ENCODE measurements at places on chromosomes 13 and 19. TPM values are rescaled to one million over a fixed set of nuclear protein-coding genes. Genes with fewer than 3 reads are reported as not detected.

DNA sequence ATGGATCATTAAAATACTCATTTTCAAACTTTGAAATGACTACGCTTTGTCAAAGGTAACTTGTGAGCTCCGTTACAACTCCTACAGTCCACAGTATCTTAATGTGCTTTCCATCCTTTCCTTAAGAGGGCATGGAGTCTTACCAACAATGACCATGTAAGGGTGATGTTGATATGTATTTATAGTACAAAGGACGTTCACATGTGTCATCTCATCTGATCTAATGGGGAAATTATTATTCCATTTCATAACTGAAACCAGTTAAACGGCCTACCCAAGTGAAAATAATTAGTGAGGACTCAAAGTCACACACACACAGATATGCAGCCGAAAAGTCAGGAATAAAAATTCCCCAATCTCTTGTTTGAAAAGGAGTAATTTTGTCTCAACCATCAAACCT is 9.6 kb downstream of the USP12 start:
- no peak for DNase-seq

- DNase-seq: no peak
Observed at GRCh38 chr13:48594096-48594815, 59.5 kb upstream of the CYSLTR2 start.

DNA sequence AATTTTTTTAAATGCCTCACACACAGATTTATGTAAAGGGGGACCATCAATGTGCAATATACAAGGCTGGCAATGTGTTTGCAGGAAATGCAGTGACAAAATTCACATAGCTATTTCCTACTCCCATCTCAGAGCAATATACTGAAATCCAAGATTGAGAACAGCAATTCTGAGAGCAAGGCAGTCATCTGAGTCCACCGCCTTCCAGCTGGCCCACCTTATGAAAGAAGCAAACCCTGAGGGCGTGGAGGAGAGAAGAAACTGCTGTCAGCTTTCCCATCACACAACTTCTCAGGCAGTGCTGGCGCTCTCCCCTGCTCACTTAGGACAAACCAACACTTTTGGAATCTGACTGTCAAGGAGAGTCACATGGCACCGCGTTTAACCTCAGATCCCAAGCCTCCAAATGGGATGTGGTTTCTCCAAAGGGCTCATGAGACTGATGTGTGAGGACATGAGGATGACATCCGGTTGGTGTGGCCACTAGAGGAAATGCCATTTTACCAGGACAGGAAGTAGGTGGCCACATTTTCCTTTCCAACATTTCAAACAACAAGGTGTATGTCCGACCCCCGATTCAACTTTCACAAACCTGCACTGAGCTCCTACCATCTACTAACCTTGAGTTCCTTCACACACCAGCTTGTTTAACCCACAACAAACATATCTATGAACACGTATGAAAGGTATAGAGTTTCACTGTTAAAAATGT is 3.7 kb upstream of the DOCK9 start:
- no peak for DNase-seq

GRCh38 chr19:51552996-51553725 is 17.9 kb upstream of the ZNF175 start:
- peak; percentile 69 for DNase-seq

- DNase-seq: no peak
Observed at GRCh38 chr19:53773999-53774398, 50.1 kb downstream of the NLRP12 start.

DNA sequence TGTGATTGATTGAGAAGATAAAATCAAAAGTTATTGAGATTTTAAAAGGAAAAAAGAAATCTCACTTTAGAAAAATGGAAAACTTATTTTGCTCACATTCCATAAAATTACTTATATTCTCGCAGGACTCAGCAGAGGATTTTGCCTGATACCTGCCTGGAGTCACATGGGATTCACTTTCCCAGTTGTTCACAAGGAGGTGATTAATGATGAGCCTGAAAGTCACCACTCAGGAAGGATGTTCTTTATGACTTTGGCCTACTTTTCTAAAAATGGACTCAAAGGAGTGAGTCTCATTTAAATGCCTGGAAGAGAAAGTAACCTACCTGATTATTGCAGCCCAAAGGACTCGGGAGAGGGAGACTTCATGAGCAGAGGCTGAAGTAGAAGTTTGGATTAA is 34.5 kb upstream of the FAM216B start:
- DNase-seq: no peak

- no peak for DNase-seq
Observed at GRCh38 chr19:2575734-2576481, 100.0 kb downstream of the GADD45B start.

DNA sequence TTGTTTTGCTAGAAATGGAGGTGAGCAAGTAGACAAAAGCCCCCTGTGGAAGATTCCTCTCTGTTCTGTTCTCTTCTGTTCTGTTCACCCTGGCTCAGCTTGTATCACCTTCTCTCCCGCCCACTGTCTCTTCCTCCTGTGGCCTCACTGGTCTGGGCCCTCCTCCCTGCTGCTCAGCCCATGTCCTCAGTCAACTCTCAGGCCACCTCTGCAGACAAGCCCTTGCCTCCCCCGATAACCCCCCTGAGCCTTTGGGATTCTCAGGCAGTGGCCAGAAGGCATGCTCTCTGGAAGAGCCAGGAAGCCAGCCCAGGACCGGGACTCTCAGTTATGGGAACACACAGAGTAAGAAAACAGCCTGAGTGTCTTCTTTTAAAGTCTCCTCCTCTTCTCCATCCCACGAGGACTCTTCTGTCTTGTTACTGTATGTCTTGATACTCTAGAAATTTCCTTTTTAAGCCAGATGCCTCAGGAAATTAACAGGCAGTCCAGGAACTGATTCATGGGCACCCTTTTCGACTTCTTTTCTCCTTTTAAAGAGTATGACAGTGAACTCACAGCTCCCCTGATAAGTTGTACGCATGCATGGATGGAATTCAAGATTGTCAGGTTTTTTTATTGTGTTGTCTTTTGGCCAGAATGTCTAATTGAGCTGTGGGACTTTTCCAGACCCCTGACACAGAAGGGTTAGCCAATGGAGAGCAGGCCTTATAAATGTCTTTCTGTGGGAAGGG is 33.7 kb downstream of the SHISA2 start:
- no peak for DNase-seq

DNA sequence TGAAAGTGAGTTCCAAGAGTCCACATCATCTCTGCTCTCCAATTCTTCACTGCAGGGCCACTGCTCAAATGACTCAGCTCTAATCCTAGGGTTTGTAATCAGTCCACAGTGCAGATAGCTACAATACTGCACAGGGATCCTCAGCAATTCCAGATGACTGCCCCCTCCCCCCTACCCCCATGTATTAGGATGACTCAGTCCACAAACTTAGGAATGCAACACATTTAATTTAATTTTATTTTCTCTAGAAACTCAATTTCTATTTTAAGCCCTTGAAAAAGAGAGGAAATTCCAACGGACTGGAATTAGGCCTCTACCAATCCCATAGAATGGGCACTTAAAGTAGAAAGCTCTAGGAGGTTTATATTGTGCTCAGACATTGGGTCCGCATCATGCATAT is 173.8 kb upstream of the SOX21 start:
- DNase-seq: no peak

DNA sequence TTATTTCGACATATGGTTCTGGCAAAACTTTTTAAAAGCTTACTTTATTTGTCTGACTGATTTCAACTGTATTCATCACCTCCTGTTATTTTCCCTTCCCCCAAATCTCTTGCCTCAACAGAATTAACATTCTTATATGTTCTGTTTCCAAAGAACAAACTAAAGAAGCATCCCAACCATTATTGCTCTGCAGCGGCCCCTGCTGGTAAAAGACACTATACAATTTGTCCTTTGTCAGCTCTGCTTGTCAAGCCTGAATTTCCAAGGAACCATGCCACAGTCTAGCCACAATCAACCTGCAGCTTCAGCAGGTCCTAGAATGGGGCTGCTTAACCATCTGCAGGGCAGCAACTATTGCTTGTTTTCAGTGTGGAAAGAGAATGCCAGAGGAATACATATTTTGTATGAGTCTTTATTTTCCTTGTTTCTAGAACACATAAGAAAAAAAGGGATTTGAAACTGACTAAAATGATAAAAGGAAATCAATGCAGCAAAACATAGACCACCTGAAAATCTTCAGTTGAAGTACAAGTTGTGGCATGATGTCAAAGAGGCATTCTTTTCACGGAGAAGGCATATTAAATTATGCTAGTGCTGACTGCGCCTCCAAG is 845.3 kb downstream of the DIAPH3 start:
- peak; percentile 47 for DNase-seq

DNA sequence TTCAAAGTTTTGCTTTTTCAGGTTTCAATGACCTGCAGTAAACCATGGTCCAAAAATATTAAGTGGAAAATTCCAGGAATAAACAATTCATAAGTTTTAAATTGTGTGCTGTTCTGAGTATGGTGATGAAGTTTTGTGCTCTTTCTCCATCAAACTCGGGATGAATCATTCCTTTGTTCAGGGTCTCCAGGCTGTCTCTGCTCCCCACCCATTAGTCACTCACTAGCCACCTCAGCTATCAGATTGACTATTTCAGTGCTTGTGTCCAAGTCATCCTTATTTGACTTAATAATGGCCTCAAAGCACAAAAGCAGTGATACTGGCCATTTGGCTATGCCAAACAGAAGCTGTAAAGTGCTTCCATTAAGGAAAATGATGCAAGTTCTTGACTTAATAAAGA is 1140.4 kb downstream of the EFNB2 start:
- no peak for DNase-seq

DNA sequence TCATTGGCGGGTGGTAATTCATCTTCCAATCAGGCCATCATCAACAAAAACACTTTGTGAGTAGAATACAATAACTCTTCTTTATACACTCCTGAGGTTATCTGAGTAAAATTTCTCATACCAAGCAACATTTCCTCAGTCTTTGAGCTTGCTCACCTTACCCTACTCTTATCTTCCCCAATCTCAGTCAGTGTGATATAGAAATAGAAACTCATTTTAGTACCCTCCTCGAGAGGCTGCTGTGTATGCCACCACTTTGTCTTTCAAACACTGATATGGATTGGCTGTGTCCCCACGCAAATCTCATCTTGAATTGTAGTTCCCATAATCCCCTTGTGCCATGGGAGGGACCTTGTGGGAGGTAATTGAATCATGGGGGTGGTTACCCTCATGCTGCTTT is 209.7 kb downstream of the RBM26 start:
- no peak for DNase-seq

DNA sequence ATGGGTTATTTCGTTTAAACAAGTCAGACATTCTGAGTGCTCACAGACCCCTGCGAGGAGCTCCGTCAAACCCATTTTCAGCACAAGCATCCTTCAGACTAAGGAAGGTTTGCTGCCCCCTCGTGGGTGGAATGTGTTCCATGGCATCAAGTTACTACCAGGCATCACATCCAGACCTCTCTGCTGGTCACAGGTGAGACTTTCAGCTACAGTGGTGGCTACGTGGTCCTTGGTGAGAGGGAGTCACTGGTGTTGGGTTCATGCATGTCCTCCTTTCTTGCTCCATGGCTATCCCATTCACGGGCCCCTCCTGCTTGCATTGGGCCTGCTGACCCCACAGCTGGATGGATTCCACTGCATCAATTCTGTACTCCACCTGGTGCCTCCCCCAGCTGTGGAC is 9.1 kb upstream of the LILRB5 start:
- peak; percentile 45 for DNase-seq

DNA sequence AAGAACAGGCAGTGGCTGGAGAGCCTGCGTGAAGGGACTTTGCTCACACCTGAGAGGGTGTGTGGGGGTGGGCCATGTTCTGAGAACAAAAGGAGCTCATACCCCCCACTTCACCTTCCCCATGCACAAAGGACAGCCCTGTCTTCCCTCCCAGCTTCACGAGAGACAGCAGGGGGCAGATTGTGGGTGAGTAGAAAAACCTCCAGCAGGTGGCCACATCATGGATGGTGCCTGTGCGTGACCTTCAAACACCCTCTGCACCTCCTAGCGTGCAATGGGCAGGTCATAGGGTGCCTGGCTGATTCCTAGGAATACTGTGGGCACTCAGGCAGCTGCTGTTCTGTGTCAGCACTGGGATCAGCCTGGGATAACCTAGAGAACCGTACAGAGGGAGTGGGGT is 36.3 kb upstream of the PSG9 start:
- no peak for DNase-seq

Gene CEACAM4
- polyA plus RNA-seq: 0.16 TPM

Gene UPF1
- polyA plus RNA-seq: 40.0 TPM

Gene URAD
- polyA plus RNA-seq: not detected

Gene LILRA5
- polyA plus RNA-seq: 0.81 TPM

Gene PLPP2
- 7.3 TPM for polyA plus RNA-seq

Gene SPIB
- polyA plus RNA-seq: 0.56 TPM

Gene LGALS7
- 2.2 TPM for polyA plus RNA-seq
